ENCODE measurements at places on chromosomes 12 and 14.

GRCh38 chr14:95547626-95548327 lies 12.9 kb downstream of the GLRX5 start:
- DNase-seq, result peak; percentile 66

DNA sequence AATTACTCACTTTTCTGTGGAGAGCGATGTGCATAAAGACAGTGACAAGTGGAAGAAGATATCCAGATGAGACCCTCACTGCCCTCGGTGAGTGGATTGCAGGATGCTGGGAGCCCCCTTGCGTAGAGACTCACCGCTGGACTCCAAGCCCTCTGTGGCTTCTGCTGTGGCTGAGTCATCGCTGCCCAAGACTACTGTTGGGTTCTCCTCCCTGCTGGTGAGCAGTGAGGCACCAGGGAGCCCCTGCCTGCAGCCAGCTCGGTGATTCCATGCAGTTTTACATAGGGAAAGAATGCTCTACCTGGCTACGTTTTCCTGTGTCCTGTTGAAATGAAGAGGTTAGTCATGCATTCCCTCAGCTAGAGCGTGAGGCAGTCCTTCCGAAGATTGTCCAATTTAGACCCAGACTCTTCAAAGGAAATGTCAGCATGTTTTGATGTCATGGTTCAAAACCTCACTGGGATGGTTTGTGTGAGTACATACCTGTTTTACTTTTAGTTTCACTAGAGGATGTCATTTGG lies 28.2 kb downstream of the TRAF3 start:
- peak; percentile 70 for DNase-seq

DNA sequence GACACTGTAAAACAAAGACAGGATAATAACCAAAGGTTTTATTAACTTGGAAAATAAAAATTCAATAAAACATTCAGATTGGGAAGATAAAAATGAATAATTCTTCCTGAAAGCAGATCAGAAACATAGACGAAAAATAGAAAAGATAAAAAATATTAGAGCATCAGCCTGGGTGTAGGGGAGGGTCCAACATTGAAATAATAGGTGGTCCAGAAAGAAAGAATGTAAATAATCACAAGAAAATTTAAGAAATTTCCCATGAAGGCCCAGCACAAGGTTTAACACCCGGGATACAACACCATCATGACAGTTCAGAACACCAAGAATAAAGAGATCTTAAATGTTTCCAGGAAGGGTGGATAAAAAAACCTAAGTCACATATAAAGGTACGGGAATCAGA lies 31.1 kb upstream of the DICER1 start:
- no peak for DNase-seq

DNA sequence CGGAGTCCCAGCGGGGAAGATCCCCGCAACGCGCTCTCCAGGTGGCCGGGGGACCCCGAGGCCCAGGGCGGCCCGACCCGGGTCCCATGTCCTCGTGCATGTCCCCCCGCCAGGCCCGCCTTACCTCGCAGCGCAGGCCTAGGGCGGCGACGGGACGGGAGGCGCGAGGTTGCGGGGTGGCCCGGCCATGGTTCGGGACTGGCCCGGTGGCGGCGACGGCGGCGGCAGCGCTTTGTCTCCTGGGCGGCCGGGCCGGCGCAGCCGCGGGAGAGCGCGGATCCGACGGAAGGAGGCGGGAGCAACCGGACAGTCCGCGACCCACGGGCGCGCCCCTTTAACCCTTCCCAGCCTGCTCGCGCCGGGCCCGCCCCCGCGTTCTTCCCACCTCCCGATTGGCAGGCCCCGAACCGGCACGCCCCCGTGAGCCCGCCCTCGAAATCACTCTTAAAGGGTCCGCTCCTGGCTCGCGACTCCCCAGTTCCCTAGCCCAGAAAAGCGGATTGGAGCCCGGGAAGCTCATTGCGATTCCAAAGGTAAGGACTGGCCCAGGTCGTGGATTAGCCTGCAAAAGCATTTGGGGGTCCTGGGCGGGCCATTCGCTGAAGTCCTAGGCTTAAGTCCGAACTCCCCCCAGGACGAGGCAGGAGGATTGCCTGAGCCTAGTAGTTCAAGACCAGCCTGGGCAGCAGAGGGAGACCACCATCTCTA lies at the start of gene PHETA1:
Gene PHETA1 (minus strand): TSS at position 308 of the 708 bp plus-strand sequence. CDS start 5,668 bp downstream, outside the sequence.
- peak; percentile 79 for DNase-seq

- DNase-seq, result no peak
These were observed 368.0 kb downstream of the TMEM121 start for GRCh38 chr14:105894125-105894977.

DNA sequence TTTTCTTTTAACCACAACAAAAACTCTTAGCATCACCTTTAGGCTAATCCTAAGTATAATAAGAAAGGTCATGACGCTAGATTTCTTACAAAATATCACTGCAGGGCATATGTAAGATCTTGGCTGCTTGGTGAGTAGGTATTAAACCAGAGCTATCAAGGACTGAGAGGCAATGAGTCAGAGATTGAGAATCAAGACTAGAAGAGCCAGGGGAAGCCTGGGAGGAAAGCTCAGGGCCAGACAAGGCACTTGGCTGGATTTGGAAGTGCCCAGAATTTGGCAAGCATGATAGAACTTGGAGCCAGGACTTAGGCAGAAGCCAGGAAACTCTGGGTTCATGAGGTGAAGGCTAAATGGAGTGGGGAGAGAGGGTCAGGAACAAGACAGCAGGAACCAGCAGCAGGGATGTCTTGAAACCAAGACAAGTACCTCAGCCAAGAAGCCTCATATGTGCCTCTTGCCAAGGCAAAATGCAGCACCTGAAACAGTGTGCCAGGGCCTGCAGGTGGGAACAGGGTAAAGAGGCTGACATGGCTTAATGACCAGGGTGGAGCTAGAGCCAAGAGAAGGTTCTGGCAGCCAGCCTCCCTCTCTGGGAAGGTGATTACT lies 49.9 kb downstream of the PTHLH start:
- peak; percentile 66 for DNase-seq

DNA sequence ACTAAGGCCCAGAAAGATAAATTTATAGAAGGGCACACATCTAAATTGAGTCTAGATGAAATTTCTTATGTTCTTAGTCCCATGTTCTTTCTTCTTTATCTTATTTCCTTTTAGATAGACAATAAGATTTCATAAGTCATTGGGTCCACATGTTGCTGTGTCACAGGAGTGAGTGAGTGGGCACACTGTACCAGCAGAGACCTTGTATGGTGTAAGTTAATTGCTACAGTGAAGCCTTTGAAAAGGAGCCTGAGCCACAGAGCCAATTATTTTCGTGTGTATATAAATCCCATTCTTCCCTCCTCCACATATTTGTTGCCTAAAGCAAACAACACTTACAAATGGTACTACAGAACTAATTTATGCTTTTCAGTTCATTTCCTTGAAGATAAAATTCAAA lies 79.1 kb downstream of the GRIP1 start:
- no peak for DNase-seq

DNA sequence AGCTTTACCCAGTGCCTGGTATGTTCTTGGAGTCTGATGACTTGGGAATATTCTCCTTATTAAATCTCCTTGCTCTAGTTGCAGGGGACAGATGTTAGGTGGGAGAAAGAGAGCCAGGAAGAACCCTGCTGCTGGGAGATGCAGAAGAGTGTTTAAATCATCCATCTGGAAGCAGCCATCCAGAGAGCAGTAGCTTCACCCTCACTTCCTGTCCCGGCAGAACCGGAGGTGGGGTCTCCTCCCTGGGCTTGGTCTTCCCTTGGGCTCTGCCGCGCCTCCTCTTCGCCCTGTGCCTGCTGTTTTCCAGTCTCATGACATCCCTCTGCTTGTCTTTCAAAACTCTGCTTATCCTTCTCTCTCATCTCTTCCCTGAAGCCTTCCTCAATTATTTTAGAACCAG lies 15.5 kb downstream of the B4GALNT3 start:
- DNase-seq, result no peak

- peak; percentile 45 for DNase-seq
These were observed 34.8 kb downstream of the TMCC3 start for GRCh38 chr12:94615260-94616181.

- no peak for DNase-seq
These were observed 565 bp upstream of the KLHL42 start for GRCh38 chr12:27779416-27779919.

- DNase-seq, result peak; percentile 25
These were observed 6.7 kb downstream of the CDKN1B start for GRCh38 chr12:12723681-12724420.

DNA sequence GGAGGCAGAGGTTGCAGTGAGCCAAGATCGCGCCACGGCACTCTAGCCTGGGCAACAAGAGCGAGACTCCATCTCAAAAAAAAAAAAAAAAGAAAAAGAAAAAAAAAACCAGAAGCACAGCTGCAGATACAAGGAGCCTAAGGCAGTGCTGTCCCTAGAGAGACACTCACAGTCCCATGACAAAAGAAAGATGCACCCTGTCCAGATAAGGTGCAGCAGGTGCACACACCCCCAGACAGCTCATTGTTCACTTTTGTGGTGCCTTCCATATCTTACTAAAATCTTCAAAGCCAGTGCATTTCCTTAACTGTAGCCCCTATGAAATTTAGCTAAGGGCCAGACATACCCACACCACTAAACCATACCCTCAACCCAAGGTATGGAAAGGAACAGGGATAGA lies 7.7 kb upstream of the NRL start:
- no peak for DNase-seq

DNA sequence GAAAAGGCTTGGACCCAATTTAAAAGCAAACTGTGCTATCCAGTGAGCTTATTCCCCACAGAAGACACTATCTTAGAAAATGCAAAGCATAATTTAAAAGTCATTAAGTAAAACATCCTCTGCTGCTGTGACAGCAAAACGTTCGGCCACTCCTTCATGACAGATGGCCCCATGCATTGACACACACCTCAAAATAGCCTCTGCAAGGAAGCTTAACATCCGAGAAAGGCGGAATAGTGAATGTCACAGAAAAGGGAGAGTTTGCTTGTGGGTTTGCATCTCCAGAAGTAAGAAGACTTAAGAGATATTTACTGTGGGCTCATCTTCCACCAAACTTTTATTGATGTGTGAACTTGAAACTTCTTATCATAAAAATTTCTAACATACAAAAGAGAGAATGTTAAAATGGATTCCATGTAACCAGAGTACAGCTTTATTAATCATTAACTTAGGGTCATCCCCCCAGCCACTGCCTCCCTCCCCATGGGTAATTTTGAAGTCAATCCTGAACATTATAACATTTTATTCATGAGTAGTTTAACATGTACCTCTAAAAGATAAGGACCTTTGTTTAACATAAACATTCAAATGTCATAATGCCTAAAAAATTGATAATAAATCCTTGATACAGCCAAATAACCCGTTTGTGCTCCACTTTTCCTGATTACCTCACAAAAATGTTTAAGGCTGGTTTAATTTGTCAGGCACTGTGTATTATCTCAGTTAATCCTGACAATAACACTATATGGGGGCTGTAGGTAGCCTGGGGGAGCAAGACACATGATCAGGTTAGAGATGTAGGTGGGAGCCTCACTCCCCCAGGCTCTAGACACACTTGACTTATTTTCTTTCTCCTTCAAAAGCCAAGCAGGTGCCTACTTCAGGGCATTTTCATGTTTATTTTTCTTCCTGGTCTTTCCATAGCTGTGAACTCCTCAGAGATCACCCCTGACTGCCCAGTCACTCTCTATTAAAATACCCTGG lies 119.7 kb upstream of the TMCC3 start:
- DNase-seq, result no peak

GRCh38 chr12:56628671-56629458 lies 1.3 kb downstream of the BAZ2A start:
- peak; percentile 74 for DNase-seq

- peak; percentile 19 for DNase-seq
These were observed 96.6 kb downstream of the APAF1 start for GRCh38 chr12:98741556-98742265.

GRCh38 chr12:75103822-75104221 lies 105.8 kb downstream of the KCNC2 start:
- DNase-seq, result no peak

DNA sequence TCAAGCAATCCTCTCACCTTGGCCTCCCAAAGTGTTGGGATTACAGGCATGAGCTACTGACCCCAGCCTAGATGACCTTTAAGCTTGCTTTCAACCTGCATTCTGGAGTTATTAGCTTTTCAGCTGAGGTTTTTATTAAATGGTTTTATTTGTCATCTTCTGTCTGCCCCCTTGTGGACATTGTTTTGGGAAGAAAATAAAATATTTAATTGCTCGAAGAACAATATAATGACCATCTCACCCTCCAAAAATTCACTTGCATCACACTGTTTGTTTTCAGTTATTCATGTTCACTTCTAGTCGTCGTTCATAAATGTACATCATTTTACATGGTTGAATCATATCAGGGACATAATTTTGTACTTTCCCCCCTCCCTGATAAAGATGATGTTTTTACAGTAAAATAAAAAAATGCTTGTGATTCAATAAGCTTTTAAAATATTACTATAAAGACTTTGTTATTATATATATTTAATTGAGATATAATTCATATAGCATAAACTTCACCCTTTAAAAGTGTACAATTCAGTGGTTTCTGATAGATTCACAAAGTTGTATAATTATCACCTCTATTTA lies 10.1 kb upstream of the SPATS2 start:
- peak; percentile 75 for DNase-seq

- DNase-seq, result no peak
These were observed 3.9 kb upstream of the TMEM233 start for GRCh38 chr12:119589634-119590033.

DNA sequence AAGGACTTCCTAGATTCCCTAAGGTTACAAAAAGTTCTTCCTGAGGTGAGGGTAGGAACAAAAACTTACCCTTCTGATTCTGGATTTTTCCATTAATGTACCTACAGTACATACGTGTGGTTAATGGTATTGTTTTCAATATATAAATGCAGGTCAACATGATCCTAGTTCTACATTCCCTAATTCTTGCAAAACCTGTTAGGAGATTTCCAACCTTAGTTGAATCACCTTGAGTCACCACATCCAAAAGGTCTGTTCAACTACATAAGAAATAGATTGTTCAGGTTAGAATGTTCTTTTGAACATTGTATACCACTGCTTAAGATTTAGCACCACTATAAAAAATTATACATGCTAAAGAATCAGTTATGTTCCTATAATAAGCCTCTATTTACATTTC lies 118.9 kb downstream of the GARIN6 start:
- no peak for DNase-seq

GRCh38 chr14:33592297-33592696 lies 358.6 kb downstream of the EGLN3 start:
- DNase-seq, result no peak

- no peak for DNase-seq
These were observed 137.6 kb upstream of the SSTR1 start for GRCh38 chr14:38070061-38070588.

DNA sequence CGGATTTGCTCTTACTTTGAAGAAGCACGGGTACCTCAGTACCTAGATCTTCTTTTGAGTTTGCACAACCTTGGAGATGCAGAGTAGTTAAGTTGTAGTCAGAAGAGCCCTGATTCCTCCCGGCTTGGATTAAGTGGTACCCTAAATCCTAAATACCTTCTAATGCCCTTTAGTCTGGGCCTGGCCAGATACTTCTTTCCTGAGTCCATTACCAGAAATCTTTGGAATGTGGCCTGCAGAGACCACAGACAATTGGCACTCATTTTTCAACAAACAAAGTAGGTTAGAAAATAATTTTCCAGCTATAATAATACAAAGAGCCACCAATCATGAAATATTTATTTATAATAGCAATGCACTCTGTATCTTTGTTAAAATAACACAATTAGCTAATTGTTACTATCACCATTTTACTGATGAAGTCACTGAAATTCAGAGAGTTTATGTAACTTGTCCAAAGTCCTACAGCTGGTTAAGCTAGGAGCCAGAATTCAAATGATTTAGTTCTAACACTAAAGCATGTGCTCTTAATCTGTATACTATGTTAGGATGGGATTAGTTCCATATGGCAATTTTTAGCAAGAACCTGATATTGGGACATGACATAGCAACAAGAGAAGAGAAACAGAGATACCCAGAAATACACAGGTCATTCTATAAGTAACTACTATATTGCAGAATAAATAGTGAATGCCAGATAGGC lies 132.1 kb upstream of the PDZRN4 start:
- peak; percentile 6 for DNase-seq

GRCh38 chr12:120286768-120287490 lies 4.8 kb downstream of the RNU4-2 start:
- no peak for DNase-seq
